ENCODE measurements at places on chromosomes 1 and 21.

GRCh38 chr1:2378956-2379732, 12.2 kb downstream of the MORN1 start:
- DNase-seq, result no peak

DNA sequence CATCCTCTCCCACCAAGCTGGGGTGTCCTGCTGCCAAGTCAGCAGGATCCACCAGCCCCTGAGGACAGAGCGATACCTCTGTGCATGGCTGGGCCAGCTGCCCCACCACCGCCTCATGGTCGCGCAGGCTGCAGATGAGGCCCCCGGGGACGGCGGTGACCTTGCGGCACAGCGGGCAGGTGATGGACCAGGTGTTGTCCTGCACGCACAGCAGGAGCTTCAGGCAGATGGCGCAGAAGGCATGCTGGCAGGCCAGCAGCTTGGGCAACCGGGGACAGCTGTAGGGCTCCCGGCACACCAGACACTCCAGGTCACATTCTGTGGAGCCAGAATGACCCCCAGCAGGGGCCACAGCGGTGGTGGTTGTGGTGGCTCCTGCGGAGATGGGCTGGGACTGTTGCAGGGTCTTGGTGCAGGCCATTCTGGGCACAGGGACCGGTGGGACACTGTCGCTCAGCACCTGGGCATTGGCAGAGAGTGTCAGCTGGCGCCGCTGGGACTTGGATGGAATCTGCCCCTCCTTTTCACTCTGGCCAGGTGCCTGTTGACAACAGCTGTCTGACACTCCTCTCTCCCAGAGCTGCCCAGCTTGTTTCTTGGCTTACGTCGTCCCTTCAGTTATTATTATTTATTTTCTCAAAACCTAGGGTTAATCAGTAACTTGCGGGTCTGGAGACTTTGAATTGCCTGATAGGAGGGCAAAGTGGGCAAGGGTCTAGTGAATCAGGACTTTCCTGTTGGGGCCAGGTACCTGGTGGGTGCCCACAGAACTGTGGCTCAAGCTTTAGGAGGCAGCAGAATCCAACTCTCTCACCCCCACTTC, at the start of gene RNF186:
Gene RNF186 (minus strand): TSS at position 603 of the 823 bp plus-strand sequence. CDS start 182 bp downstream, at position 421.
- no peak for DNase-seq

- DNase-seq, result no peak
Measured at GRCh38 chr1:93061895-93062792, 16.9 kb upstream of the MTF2 start.

- DNase-seq, result no peak
Measured at GRCh38 chr1:156063997-156064285, 3.0 kb downstream of the RAB25 start.

GRCh38 chr1:198549866-198550265, 9.4 kb upstream of the ATP6V1G3 start:
- DNase-seq, result peak; percentile 34

- DNase-seq, result no peak
Measured at GRCh38 chr1:205472737-205473441, 17.0 kb upstream of the BLACAT1 start.

DNA sequence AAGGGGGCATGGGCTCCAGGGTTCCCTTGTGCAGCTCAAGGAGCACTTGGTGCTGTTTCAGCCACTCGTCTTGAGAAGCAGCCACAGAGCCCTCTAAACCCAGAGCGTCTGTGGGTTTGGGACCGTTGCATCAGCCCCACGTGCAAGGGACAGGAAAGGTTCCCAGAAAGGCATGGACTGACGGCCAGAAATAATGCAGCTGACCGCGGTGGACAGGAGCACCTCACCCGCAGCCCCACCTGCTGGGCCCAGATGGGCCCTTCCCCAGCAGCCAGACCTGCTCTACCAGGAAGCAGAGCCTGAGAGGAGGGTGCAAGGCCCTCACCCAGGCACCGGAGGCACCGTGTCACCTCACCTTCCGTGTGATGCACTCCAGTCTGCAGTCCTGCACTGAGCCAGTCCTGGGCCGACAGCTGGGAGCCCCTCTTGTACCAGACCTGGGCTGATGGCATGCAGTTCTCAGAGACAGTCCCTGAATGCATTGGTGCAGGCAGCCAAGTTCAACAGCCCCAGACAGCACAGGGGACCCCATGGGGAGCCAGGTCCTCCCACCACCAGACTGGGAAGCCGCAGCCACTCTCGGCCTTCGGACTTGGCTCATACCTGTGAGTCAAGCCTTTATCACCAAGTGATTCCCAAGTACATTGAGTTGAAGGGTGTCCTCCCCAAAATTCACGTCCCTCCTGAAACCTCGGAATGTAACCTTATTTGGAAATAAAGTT, 4.8 kb upstream of the TFF3 start:
- DNase-seq, result no peak

DNA sequence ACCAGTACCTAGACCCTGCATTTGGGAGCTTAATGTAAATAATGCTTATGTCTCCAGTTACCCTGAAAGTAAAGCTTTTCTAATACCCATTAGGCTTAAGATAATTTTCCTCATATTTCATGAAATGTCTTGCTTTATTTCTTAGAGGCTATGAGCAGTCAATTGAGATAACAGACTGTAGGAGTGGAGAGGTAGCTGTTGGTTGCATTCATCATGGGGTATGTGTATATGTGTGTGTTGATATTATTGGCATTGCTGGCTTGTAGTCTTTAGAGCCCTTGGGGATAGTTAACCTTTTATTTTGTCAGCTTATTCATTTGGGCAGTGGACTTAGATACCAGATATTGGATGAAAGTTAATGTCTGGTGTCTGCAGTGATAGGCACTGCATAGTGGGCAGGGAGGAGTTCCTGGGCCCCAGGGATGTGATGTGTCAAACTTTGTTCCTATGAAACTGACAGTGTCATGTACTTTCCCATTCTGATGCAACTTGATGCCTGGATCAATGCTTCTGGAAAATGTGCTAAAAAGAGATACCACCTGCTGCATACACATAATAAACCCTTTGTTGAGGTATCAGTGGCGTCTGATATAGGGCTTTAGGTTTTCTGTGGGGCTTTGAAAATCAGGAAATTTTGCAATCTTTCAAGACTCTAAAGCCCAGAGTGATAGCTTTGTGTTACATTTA, 83.9 kb downstream of the MAST2 start:
- DNase-seq, result no peak

- no peak for DNase-seq
Measured at GRCh38 chr1:95168028-95168427, 50.9 kb downstream of the TLCD4 start.

- DNase-seq, result no peak
Measured at GRCh38 chr1:28143496-28144202, 32.8 kb downstream of the PTAFR start.

- DNase-seq, result no peak
Measured at GRCh38 chr1:215992620-215993019, 425.5 kb downstream of the KCTD3 start.
